Lung (tissue), 17 donors: ENCODE measurements at places on chromosomes 3 and 15. TPM values are rescaled to one million over a fixed set of nuclear protein-coding genes. Genes with fewer than 3 reads are reported as not detected.

NRG4 gene
- total RNA-seq = 4.8 TPM

P2RY14 gene
- total RNA-seq = 11.0 TPM

WDR72 gene
- total RNA-seq = 0.55 TPM

CCR4 gene
- 0.71 TPM for total RNA-seq

LRRC49 gene
- total RNA-seq = 9.1 TPM

BDH1 gene
- 32.8 TPM for total RNA-seq

SHC4 gene
- 1.9 TPM for total RNA-seq

GRCh38 chr3:179970746-179971145, 66.0 kb downstream of the PEX5L start:
- no peaks in the 10 kb centered on the region for H3K27me3 ChIP-seq
- DNase-seq = no peak
- H3K27ac ChIP-seq = no peak overlapping the region

DNA sequence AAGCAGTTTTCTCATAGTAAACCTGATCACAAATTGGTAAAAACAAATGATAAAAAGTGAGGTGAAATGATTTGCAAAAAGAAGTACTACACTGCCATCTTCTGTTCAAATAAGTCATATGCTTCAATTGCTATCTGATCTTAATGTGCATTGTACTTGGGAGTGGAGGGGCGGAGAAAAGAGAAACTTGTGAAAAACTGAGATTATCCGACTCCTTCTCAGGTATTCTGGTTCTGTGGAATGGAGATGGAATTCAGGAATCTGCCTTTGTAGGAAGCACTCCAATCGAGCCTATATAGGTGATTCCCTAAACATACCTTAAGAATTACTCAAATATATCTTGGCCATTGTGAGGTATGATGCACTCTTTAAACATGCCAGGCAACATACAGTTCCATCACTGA, 180.6 kb downstream of the CHL1 start:
- H3K36me3 ChIP-seq = no peaks in the 10 kb centered on the region
- H3K4me1 ChIP-seq = peaks cover 1% of the 10 kb centered on the region
- H3K4me3 ChIP-seq = no peak overlapping the region
- DNase-seq = peak; percentile 28

GRCh38 chr3:144663456-144664436, 692.1 kb downstream of the DIPK2A start:
- no peak overlapping the region for H3K4me3 ChIP-seq
- H3K27me3 ChIP-seq = no peaks in the 10 kb centered on the region
- peak; percentile 18 for DNase-seq
- no peaks in the 10 kb centered on the region for H3K4me1 ChIP-seq

DNA sequence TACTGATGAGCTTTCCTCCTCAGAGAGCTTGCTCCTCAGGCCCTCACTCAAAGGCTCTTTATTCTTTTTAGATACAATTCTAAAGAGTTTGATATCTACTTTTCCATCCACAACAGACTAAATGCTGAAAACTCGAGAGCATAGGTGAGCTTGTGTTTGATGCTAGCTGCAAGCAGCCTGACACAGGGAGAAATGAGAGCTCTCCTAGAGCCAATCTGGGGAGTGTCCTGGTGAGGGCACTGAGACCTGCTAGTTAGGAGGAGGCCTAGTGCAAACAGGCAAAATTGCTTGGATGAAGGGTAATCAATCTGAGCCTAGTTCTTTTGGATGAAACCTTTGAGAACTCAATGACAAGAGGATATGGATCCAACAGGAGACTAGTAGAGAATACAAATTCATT, 300.8 kb downstream of the ZBTB20 start:
- H3K27me3 ChIP-seq = no peaks in the 10 kb centered on the region
- DNase-seq = no peak
- peak overlapping the region; percentile 9 for H3K27ac ChIP-seq
- no peak overlapping the region for H3K4me3 ChIP-seq
- H3K36me3 ChIP-seq = no peaks in the 10 kb centered on the region

GRCh38 chr15:69719527-69720240, 267.1 kb downstream of the RPLP1 start:
- H3K4me3 ChIP-seq = no peak overlapping the region
- no peaks in the 10 kb centered on the region for H3K36me3 ChIP-seq
- H3K27me3 ChIP-seq = no peaks in the 10 kb centered on the region
- DNase-seq = no peak
- no peaks in the 10 kb centered on the region for H3K4me1 ChIP-seq

DNA sequence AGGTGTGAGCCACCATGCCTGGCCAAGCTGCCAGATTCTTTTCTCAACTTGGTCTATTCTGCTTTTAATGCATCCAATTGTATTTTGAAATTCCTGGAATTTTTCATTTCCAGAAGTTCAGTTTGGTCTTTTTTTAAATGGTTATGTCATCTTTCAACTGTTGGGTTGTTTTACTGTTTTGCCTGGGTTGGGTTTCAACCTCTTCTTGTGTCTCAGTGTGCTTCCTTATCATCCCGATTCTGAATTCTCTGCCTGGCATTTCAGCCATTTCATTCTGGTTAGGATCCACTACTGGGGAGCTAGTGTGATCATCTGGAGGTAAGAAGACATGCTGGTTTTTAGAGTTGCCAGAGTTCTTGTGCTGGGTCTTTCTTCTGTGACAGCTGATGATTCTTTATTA, 61.5 kb downstream of the LRRC49 start:
- no peaks in the 10 kb centered on the region for H3K27me3 ChIP-seq
- DNase-seq = no peak
- H3K4me3 ChIP-seq = no peak overlapping the region
- H3K27ac ChIP-seq = no peak overlapping the region
- no peaks in the 10 kb centered on the region for H3K4me1 ChIP-seq

DNA sequence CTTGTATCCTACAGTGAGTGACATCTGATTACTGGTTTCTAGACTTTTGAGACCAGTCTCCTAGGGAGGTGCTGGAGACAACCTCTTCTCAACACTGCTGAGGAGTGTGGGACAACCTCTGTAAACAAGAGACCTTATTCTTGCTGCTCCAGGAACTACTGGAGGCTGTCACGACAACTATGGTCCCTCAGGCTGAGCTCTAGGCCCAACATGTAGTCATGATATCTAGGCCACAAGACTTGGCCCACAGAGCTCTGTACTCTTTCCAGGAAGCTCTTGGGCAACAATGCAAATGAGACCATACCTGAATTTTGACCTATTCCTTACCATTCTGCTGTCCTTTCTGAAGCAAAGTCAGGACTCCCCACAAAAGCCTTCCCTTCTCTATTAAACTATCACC, 24.3 kb upstream of the HEG1 start:
- DNase-seq = no peak
- no peaks in the 10 kb centered on the region for H3K36me3 ChIP-seq
- H3K27me3 ChIP-seq = no peaks in the 10 kb centered on the region
- H3K27ac ChIP-seq = no peak overlapping the region

GRCh38 chr3:53941184-53941583, 49.5 kb upstream of the SELENOK start:
- H3K36me3 ChIP-seq = no peaks in the 10 kb centered on the region
- peaks cover 11% of the 10 kb centered on the region for H3K27me3 ChIP-seq
- no peak overlapping the region for H3K27ac ChIP-seq
- no peak overlapping the region for H3K4me3 ChIP-seq

DNA sequence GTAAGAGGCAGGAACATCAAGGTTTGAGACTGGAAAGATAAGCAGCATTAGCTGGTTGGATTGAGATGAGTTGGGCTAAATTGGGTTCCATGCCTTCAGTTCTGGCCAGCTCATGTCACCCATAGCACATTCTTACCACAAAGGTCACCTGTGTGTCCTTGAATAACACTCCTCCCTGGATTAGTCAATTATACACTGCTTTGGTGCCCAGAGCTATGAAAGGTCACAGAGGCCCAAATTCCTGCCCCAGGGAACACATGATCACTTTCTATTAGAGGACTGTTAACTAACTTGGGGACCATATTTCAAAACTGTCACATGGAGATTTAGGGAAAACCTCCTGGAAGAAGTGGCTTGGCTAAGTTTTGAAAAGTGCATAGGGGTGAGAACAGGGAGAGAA, 40.1 kb upstream of the XCR1 start:
- DNase-seq = no peak
- no peak overlapping the region for H3K27ac ChIP-seq
- no peaks in the 10 kb centered on the region for H3K4me1 ChIP-seq
- no peaks in the 10 kb centered on the region for H3K36me3 ChIP-seq

- H3K4me3 ChIP-seq = no peak overlapping the region
- H3K36me3 ChIP-seq = no peaks in the 10 kb centered on the region
- peaks cover 3% of the 10 kb centered on the region for H3K4me1 ChIP-seq
- no peaks in the 10 kb centered on the region for H3K27me3 ChIP-seq
Observed at GRCh38 chr3:481680-482079, 285.1 kb downstream of the CHL1 start.

GRCh38 chr15:72463702-72464101, 10.4 kb upstream of the ARIH1 start:
- DNase-seq = no peak
- H3K27ac ChIP-seq = no peak overlapping the region
- no peaks in the 10 kb centered on the region for H3K27me3 ChIP-seq
- H3K4me1 ChIP-seq = no peaks in the 10 kb centered on the region
- H3K4me3 ChIP-seq = no peak overlapping the region

DNA sequence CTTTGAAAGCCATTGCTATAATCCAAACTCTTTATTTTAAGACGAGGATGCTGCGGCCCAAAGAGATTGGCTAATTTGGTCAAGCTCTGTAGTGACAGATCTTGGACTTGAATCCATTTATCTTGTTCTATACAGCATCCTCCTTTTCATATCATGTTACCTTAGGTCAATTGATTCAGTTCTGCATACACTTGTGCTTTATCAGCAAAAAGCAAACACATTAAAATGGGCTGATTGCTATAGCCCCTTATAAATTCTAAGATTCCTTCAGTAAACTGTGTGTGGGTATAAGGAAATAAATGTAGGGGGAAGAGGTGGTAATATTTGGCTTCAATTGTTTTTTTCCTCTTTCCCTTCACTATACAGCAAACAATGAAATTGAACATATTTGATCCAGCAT, 40.1 kb upstream of the NECTIN3 start:
- H3K27ac ChIP-seq = no peak overlapping the region
- no peaks in the 10 kb centered on the region for H3K27me3 ChIP-seq
- H3K4me3 ChIP-seq = no peak overlapping the region
- H3K36me3 ChIP-seq = no peaks in the 10 kb centered on the region
- DNase-seq = no peak

GRCh38 chr3:188154809-188155574, 1.0 kb downstream of the LPP start:
- DNase-seq = peak; percentile 34
- H3K27me3 ChIP-seq = peaks cover 5% of the 10 kb centered on the region
- peaks cover 2% of the 10 kb centered on the region for H3K36me3 ChIP-seq
- peaks cover 15% of the 10 kb centered on the region for H3K4me1 ChIP-seq
- peak overlapping the region; percentile 82 for H3K4me3 ChIP-seq

- no peak for DNase-seq
- no peaks in the 10 kb centered on the region for H3K36me3 ChIP-seq
- H3K27ac ChIP-seq = no peak overlapping the region
- H3K4me3 ChIP-seq = no peak overlapping the region
- no peaks in the 10 kb centered on the region for H3K4me1 ChIP-seq
- H3K27me3 ChIP-seq = no peaks in the 10 kb centered on the region
Observed at GRCh38 chr3:59436164-59436958, 386.5 kb upstream of the CFAP20DC start.

GRCh38 chr3:148233403-148233802, 464.3 kb upstream of the AGTR1 start:
- H3K36me3 ChIP-seq = no peaks in the 10 kb centered on the region
- H3K4me3 ChIP-seq = no peak overlapping the region
- H3K27ac ChIP-seq = no peak overlapping the region
- no peak for DNase-seq

DNA sequence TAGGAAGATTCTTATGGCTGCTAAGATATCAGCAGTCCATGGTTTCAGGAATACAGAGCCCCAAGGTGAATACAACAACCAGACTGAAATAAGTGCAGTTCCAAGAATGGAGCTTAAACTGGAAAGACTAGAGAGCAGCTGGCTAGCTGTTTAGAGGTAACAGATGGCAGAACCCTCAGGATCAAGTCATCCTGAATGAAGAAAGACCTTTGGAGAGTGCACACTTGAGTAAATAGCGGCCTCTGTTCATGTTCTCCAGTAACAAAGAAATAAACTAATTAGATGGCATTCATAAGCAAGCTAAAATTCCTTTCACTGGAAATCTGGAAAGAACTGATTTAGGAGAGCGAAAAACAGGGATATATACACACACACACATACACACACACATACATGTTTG, 968.4 kb downstream of the FHIT start:
- H3K27ac ChIP-seq = no peak overlapping the region
- H3K36me3 ChIP-seq = no peaks in the 10 kb centered on the region
- no peaks in the 10 kb centered on the region for H3K27me3 ChIP-seq
- H3K4me1 ChIP-seq = no peaks in the 10 kb centered on the region
- no peak for DNase-seq
- H3K4me3 ChIP-seq = no peak overlapping the region
